ENCODE measurements at places on chromosomes 11 and 22.

- no peak for DNase-seq
Observed at GRCh38 chr22:49725516-49725915, 102.2 kb downstream of the BRD1 start.

- DNase-seq = no peak
Observed at GRCh38 chr22:42270176-42270509, 310 bp downstream of the TCF20 start.

- DNase-seq = no peak
Observed at GRCh38 chr22:36745301-36745995, 30.5 kb downstream of the IFT27 start.

DNA sequence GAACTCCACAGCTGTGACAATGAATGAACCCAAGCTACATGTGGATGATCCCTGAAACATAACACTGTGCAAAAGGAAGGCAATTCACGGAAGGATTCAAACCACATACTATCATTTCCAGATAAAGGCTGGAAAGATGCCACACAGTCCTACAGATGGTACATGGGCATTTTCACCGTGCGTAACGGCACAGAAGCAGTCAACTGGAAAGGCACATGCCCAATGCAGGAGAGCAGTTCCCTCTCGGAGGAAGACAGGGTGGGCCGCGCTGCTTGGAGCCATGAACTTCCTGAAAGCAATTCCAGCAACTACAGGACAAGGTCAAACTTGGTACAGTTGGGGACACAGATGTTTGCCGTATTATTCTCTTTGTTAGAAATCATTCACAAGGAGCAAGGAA lies 103.7 kb downstream of the SHANK2 start:
- no peak for DNase-seq

All from MV-4-11 (cell line).